ENCODE measurements at places on chromosomes 6 and 20. TPM values are rescaled to one million over a fixed set of nuclear protein-coding genes. Genes with fewer than 3 reads are reported as not detected.
A peak's percentile ranks its signal among the peaks of the same experiment; 100 is the strongest.

Gene PRND
- total RNA-seq, result not detected

Gene CENPW
- 63.6 TPM for total RNA-seq

DNA sequence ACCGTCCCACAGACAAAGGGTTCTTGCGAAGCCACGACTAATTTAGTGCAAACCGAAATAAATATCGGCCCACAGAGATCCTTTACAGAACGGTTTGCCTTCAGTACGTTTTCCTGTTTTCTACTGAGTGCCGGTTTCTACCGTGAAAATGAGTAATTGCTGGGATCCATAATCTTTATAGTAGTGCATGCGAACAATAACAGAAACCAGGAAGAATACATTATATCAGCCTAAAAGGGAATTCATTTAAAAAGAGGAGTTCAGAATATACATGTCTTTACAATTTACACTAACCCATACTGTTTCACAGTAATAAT is 292 bp upstream of the MTCL3 start:
- DNase-seq, result no peak
- H3K27me3 ChIP-seq, result peaks cover 51% of the 10 kb centered on the region
- peaks cover 37% of the 10 kb centered on the region for H3K4me1 ChIP-seq
- H3K4me3 ChIP-seq, result peak overlapping the region; percentile 72
- no peaks in the 10 kb centered on the region for H3K36me3 ChIP-seq
- H3K27ac ChIP-seq, result peak overlapping the region; percentile 29

DNA sequence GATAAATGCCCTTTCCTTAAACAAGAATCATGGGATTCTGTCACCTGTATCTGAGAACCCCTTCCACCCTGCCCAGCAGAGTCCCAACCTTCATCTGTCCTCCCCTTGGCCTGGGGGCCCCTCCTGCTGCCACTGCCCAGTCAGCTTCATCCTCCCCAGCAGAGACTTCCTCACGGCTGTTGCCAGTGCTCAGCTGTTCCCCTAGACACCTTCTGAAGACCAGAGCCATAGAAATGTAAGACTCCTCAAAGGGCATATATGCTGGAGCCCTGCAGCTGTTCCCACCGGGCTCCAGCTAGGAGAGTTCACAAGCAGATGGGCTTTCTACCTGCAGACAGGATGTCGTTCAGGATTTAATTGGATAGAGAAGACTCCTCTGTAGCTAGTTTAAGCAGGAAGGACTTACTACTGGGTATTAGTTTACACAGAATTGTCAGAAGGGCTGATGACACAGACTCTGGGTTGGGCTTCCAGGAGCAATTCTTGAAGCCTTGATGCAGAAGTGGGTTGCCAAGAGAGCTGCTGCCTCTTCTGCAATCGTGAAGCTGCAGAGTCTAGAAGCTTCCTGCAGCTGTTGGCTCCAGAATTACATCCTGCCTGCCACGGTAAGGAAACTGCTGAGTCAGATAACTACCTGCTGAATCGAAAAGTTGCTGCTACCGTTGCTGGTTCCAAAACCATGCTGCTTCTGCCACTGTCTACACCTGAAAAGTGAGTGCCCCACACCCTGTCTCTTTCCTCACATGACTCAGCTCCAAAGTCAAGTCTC is 57.1 kb upstream of the MLN start:
- no peak overlapping the region for H3K27ac ChIP-seq
- H3K4me1 ChIP-seq, result peaks cover 47% of the 10 kb centered on the region
- DNase-seq, result peak; percentile 51

GRCh38 chr6:72916906-72917305 is 295.0 kb downstream of the KCNQ5 start:
- H3K27me3 ChIP-seq, result no peaks in the 10 kb centered on the region
- no peak overlapping the region for H3K4me3 ChIP-seq
- no peaks in the 10 kb centered on the region for H3K36me3 ChIP-seq
- no peak for DNase-seq
- H3K4me1 ChIP-seq, result no peaks in the 10 kb centered on the region
- H3K27ac ChIP-seq, result no peak overlapping the region

- H3K4me3 ChIP-seq, result no peak overlapping the region
- H3K36me3 ChIP-seq, result no peaks in the 10 kb centered on the region
- H3K4me1 ChIP-seq, result no peaks in the 10 kb centered on the region
- no peak overlapping the region for H3K27ac ChIP-seq
Measured at GRCh38 chr20:57199656-57200405, 66.6 kb downstream of the BMP7 start.

GRCh38 chr20:63011798-63012197 is 5.0 kb upstream of the BHLHE23 start:
- H3K27me3 ChIP-seq, result peaks cover 45% of the 10 kb centered on the region
- peaks cover 2% of the 10 kb centered on the region for H3K36me3 ChIP-seq
- no peak for DNase-seq
- peaks cover 21% of the 10 kb centered on the region for H3K4me1 ChIP-seq
- H3K4me3 ChIP-seq, result no peak overlapping the region

GRCh38 chr6:158284007-158284875 is 28.0 kb upstream of the TULP4 start:
- H3K36me3 ChIP-seq, result no peaks in the 10 kb centered on the region
- H3K27me3 ChIP-seq, result no peaks in the 10 kb centered on the region
- peak; percentile 30 for DNase-seq
- peak overlapping the region; percentile 44 for H3K27ac ChIP-seq

DNA sequence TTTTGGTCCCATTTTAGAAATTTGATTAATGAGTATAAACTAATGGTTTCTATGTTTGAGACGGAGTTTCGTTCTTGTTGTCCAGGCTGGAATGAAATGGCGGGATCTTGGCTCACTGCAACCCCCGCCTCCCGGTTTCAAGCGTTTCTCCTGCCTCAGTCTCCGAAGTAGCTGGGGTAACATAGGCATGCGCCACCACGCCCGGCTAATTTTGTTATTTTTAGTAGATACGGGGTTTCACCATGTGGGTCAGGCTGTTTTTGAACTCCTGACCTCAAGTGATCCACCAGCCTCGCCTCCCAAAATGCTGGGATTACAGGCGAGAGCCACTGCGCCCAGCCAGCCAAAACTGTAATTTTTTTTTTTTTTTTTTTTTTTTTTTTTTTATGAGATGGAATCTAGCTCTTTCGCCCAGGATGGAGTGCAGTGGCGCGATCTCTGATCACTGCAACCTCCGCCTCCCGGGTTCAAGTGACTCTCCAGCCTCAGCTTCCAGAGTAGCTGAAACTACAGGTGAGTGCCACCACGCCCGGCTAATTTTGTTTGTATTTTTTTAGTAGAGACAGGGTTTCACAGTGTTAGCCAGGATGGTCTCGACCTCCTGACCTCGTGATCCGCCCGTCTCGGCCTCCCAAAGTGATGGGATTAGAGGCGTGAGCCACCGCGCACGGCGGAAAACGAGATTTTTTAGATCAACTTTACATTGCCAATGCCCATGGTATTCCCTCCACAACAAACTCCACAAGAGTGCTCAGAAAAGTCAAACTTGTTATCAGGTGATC is 127.8 kb downstream of the HFE start:
- H3K4me1 ChIP-seq, result peaks cover 2% of the 10 kb centered on the region
- no peak overlapping the region for H3K4me3 ChIP-seq
- peaks cover 1% of the 10 kb centered on the region for H3K36me3 ChIP-seq
- peak; percentile 44 for DNase-seq
- peak overlapping the region; percentile 58 for H3K27ac ChIP-seq

DNA sequence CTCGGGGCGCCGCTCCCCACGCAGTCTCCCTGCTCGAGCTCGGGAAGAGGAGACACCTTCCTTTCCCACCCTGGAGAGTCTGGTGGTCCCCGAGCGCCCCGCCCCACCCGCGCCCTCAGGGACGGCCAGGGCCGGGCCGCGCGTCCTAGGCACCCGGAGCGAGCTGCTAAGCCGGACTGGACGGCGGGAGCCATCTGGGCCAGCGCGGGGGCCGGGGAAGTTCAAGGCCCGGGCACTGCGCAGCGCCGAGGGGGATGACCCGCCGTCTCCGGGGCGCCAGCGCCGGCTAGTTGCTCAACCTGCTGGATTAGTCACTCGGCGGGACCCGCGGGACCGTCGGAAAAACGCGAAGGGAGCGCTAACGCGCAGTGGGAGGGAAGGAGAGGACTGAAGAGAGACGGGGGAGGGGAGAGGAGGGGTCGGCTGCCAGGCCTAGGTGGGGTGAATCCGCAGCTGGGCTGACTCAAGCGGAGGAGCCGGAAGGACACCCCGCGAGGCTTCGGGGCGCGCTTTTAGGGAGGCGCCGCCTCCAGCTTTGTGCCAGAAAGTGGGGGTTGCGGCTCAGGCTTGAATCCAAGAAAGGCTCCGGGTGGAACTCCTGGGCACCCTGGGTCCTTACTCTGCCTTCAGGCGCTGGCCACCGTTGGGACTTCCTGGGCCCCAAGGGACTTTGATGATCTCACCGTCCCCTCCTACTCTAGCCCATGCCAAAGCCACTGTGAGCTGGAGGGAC is 75.7 kb upstream of the FOXP4 start:
- H3K27ac ChIP-seq, result no peak overlapping the region
- H3K27me3 ChIP-seq, result peaks cover 50% of the 10 kb centered on the region
- H3K4me1 ChIP-seq, result peaks cover 8% of the 10 kb centered on the region
- DNase-seq, result peak; percentile 50
- H3K36me3 ChIP-seq, result no peaks in the 10 kb centered on the region

DNA sequence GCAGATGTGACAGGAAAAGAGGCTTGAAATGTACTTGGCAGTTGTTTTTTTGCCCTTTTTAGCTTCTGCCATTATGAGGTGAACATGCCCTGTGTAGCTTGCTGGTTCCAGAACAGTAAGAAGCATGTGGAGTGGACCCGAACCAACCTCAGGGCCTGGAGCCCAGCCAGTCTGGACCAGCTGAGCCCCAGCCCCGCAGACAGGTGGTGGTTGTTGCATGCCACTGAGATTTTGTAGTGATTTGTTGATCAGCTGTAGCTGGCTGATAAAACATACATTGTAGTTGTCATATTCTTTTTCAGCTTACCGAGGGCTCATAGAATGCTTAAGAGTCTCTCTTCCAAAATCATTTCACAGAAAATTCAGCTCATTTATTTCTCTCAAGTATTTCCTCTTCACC is 182.2 kb downstream of the FARS2 start:
- H3K4me3 ChIP-seq, result no peak overlapping the region
- no peak overlapping the region for H3K27ac ChIP-seq
- H3K36me3 ChIP-seq, result peaks cover 10% of the 10 kb centered on the region
- H3K27me3 ChIP-seq, result no peaks in the 10 kb centered on the region

DNA sequence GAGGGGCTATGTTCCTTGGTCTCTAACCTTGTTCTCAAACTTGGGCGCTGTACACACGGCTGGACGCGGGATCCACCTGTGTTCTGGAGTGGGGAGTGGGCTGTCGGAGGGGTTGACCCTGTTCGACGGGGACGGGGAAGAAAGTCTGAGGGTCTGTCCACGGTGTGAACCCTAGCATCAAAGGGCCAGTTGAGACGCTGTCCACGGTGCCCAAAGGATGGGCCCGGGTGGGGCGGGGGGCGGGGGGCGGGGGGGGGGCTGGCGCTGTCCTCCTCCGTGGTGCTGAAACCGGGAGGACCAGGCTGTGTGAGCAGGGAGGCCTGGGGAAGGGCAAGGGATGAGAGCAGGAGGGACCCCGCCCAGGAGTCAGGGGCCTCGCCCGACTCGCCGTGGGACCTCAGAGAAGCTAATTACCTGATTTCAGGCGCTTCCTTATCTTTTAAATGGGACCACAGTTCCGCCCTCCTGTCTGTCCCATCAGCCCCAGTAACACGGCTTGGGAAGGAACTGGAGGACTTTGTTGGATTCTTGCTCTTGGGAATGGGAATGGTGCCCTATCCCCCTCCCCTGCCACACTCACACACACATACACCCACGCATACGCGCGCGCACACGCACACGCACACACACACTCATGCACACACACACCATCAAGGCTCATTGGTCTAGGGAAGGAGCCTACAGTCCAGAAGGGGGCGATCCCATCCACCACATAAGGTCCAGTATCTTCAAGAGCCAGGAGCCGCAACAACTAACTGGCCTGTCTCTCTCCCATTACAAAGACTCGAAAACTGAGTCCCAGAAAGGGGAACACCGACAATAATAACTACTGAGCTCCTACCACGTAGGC is 1.0 kb upstream of the VSTM2L start:
- peak; percentile 56 for DNase-seq
- H3K4me1 ChIP-seq, result peaks cover 14% of the 10 kb centered on the region
- no peaks in the 10 kb centered on the region for H3K36me3 ChIP-seq
- no peak overlapping the region for H3K27ac ChIP-seq
- H3K27me3 ChIP-seq, result peaks cover 49% of the 10 kb centered on the region

DNA sequence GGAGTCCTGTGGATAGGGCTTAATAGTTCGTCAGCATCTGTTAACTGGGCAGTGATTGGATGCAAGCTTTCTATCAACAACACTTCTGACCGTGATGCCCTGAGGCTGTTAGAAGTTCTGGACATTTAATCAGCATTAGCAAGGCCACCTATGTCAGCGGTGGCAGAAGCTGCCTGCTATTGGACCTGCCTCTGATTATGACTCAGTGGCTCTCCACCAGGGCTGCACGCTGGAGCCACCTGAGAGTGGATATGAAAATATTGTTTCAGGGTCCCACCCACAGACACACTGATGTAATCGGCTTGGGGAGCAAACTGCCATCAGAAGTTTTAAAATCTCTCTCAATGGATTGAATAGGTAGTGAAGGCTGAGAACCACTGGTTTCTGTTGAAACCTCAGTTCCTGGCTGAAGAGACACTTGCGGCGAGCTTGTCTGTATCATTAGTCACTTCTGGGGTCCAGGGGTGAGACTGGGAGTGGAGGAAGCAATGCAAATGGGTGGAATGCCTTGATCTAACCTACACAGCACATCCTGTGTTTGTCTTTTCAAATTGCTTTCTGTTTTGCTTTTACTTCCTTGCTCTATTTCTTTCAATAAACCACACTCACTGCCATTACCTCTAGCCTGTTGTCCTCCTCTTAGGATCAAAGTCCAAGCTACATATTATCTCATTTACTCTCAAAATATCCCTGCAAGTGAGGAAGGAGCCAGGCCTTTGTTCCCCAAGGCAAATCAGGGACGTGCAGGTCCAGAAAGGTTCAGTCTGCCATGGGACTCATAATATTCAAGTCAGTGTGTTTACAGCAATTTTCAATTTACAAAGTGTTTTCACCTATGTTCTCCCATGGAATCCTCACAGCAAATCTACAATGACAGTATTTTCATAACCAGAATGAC is 4.2 kb downstream of the CLIC5 start:
- DNase-seq, result peak; percentile 74
- no peaks in the 10 kb centered on the region for H3K36me3 ChIP-seq
- H3K27me3 ChIP-seq, result peaks cover 1% of the 10 kb centered on the region
- peak overlapping the region; percentile 39 for H3K4me3 ChIP-seq
- peaks cover 51% of the 10 kb centered on the region for H3K4me1 ChIP-seq

DNA sequence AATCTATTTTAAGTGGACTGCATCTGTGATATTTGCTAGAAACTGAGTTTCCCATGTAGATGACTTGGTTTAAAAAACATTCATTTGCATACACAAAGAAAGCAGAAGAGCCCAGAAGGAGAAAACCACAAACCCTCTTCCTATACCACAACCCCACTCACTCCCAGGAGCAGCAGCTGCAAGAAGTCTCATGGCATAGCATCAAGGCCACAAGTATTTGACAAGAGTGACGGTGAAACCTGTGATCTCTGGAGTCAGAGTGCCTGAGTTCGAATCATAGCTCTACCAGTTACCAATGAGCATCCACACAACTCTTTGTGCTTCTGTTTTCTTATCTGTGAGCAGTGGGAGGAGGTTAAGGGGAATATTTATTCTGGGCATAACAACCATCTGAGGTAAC is 44.7 kb upstream of the SIRPG start:
- no peak overlapping the region for H3K27ac ChIP-seq
- DNase-seq, result no peak
- no peaks in the 10 kb centered on the region for H3K27me3 ChIP-seq

All from activated CD4-positive, alpha-beta T cell treated with anti-CD3 and anti-CD28 coated beads for 36 hours (primary cell).